PC-9 (cell line): ENCODE measurements at places on chromosomes 4 and X.

GRCh38 chrX:39301036-39301435 lies 499.8 kb downstream of the MID1IP1 start:
- no peak for DNase-seq

DNA sequence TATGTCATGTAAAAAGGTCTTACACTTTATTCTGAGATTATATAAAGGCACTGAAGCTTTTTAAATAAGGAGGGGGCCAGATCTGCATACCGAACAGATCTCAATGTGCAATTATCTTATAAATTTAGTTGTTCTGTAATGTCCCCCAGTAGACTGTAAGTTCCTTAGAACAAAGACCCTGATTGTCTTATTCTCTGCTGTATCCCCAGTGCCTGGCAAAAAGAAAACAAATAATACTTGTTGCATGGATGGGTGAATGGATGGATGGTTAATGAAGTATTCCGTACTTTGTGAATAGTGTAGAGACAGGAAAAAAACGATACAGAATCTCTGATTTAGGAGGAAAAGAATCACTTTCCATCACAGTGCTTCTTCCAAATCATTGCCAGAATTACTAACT lies 141.5 kb downstream of the CHM start:
- DNase-seq = no peak

- DNase-seq = no peak
Observed at GRCh38 chr4:179071131-179071530, 1628.9 kb upstream of the AGA start.

DNA sequence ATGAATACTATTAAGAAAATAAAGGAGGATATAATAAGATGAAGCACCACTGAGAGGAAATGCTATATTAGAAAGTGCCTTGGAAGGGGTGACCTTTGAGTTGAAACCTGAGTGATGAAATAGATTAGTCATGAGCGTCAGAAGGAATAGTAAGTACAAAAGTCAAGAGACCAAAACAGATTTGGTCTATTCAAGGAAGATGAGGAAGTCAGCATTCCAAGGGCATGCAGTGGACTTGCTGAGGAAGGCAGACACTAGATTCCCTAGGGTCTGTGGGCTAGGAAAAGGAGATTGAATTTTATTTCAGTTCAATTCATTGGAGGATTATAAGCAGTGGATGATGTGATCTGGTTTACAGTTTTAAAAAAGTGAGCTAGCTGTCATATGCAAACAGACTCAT lies 73.0 kb upstream of the WDFY3 start:
- DNase-seq = peak; percentile 59

DNA sequence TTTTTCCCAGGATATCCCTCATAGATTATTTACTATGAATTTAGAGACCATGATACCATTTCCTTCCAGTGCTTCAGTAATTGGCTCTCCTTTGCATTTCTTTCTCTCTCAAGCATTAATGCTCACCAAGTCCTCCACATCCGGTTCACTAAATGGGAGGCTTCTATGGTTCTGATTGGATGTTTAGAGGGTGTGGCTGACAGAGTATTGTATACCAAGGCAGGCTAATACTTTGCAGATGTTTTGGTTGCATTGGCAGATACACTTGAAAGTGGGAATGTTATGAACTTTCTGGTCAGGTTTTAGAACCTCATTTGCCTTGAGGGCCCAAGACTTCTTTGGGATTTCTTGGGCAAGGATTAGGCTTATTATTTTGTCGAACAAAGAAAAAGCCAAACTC lies 24.2 kb downstream of the CBLL2 start:
- no peak for DNase-seq

DNA sequence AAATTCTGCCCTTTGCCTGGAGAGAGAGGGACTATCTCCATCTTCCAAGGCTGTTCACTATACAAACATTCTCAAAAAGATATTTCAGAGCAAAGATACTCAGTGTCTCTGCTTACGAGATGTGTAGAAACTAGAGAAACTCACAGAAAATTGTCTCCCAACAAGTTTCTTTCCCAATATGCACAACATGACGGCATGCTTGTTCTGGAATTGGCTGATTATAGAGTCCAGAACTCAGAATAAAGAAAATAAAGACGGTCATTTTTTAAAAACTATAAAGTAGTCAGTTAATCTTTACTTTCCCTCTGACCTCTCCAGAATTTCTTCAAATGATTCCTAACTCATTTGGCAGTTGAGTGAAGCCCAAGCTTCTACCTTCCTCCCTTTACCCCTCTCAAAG lies 285.5 kb upstream of the KLF3 start:
- DNase-seq = no peak

DNA sequence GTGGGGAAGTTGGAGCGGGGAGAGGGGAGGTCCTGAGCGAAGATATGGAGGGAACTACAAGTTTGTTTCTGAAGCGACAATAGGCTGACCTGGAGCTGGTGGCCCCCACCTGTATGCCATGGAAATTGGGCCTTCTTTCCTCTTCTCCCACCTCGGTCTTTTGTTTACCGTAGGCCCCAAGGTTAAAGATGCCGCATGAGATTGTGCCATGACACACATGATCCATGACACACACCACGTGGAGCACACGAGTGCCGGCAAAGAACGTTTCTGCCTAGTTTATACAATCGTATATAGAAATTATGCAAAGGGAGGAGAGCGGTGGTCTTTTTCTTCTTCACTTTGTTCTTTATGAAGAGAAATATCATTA lies 408 bp downstream of the TMEM33 start:
- no peak for DNase-seq

- DNase-seq = no peak
Observed at GRCh38 chrX:110212299-110212698, 105.6 kb downstream of the AMMECR1 start.

DNA sequence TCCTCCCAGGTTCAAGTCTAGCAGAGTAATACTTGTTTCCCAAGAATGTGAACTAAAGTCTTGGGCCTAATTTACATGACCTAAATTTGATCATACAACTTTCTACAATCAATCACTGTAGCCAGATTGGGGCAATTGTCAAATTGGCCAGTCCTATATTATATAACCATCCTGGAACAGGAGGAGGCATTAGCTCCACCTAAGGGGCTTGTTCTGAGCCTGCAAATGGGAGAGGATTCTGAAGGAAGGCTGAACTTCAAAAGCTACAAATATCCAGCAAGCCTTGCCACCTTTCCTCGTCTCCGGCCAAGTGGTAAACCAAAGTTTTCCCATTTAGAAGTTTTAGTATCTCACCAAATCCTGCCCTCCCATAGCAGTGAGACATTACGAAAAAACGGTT lies 1289.6 kb upstream of the TENM3 start:
- no peak for DNase-seq

DNA sequence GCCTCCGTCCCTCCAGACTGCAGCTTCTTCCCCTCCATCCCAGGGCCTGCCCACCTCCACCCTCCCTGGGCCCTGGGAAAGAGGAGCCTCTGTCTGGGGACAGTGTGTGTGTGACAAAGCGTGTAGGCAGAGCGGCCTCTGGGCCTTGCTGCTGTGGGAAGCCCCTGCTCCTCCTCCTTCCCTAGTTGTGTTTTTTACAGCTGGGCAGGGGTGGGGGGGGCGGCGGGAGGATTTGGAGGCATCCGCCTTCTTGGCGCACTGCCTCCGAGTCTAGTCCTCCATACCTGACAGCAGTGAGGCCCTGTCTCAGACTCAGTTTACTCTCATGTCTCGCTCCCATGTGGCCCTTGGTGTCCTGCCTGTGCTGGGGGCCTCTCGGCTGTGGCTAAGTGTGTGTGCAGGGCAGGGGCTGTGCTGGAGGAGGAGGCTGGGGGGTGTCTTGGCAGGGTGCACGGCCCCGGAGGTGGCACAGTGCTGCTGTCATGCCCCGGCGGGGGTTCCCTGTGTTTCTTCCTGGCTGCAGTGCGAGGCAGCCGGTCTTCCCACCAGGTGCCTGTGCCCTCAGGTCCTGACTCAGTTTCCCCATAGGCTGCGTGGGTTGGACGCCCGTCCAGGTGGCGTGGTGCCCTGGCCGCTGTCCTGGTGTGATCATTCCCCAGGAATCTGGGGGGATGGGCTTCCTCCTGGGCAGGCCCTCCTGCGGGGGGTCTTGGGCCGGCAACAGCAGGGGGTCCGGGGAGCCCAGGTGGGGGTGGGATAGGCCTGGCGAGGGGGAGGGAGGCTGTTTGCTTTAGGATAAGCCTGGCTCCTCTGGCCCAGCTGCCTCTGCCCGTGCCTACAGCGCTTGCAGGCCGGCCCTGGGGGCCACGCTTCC lies 7.0 kb downstream of the FGFRL1 start:
- DNase-seq = no peak

GRCh38 chr4:107818301-107818910 lies 6.3 kb upstream of the SGMS2 start:
- DNase-seq = peak; percentile 2

GRCh38 chr4:149136951-149137620 lies 678.6 kb downstream of the IQCM start:
- DNase-seq = no peak

- no peak for DNase-seq
Observed at GRCh38 chr4:11512871-11513270, 84.2 kb upstream of the HS3ST1 start.

DNA sequence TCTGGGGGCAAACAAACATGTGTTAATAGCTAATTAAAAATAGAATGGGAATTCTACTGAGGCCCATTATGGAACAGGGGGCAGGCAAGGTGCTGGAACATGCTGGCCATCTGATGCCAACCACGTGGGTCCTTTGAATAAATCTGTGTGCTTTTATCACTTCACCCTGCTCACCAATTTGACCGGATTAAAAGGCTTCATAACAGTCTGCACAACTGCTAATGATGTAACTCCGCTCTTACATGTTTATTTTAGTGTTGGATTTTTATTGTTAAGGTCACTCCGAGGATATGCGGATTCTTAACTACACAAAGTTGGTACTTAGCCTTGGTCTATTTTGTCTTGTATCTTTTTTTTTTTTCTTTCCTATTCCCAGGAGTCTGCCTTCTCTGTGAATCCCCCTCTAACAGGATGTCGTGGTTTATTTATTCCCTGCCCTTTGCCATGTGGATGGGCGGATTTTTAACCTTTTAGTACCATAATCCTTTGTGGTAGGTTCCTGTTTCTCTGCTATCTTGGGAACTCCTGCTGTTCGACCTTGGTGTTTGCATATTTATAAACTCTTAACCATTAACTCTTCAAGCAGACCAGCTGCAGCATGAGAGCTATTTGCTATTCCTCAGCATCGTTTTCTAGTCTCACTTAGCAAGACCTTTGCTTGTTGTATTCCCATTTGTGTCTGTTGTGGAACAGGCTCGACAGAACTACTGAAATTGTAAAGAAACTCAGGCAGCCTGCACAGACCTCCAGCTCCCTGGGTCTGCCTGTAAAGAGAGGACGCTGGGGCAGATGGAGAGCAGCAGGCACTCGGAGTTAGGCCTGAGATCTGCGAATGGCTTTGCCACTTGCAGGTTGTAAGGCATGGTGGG lies 38.0 kb downstream of the TRIM2 start:
- DNase-seq = no peak

DNA sequence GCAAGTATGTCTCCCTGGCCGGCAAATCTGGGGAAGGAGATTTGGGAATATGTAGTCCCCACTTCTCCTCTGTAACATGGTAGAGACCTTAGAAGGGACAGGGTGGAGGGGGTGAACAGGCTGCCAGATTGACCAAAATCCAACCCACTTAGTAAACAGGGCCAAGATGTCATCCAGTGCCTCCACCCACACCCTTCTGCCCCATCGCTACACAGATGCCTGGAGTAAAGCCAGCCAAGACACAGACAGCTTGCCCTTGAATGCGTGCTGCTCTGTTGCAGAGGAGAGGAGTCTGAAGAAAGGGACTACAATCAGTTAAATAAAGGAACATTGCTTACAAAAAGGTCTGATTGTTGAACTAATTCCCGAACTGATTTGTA lies 160.1 kb upstream of the LDB2 start:
- no peak for DNase-seq

DNA sequence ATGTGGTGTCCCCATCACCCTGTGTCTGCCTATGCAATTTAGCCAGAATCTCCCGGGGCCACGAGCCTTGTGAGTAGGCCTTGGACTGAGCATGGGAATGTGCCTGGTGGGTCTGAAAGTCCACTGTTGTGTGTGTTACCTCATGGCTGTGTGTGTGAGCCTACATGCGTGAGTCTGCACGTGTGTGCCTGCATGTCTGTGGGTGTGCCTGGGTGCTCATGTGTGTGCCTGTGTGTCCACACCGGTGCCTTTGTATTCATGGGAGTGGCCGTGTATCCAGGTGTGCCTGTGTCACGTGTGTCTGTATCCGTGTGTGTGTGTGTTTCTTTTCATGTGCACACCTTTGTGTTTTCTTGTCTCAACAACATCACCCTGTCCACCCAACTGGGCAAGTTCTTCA lies 14.2 kb downstream of the ATP5ME start:
- DNase-seq = no peak

DNA sequence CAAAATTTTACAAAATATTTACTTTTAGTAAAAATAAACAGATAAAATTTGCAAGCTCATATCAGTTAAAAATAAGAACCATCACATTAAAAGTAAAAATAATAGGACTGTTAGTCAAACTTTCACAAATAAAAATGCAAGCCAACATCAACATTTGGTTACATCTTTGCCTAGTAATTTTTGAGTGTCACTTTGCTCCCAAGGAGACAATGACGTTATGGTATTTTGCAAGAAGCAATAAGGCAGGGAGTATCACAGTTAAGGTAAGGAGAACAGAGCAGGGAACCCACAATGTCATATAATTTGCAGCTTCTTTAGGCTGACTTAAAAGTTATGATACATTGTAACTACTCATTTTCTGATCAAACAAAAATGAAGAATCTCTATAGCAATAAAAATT lies 98.7 kb downstream of the ATP8A1 start:
- no peak for DNase-seq

DNA sequence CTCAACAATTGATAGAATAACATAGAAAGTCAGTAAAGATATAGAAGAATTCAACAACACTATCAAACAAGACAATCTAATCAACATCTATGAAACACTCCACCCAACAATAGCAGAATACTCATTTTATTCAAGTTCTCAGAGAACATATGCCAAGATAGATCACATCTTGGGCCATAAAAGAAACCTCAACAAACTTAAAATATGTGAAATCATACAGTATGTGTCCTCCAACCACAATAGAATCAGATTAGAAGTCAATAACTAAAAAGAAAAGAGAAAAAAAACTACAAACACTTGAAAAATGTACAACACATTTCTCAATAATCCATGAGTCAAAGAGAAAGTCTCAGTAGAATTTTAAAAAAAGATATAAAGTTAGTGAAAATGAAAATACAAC lies 78.6 kb upstream of the LDB2 start:
- DNase-seq = no peak

GRCh38 chrX:41350150-41350975 lies 16.4 kb downstream of the DDX3X start:
- DNase-seq = no peak

GRCh38 chr4:146585761-146586333 lies 52.8 kb upstream of the POU4F2 start:
- DNase-seq = no peak

- DNase-seq = no peak
Observed at GRCh38 chrX:120726294-120726693, 96.4 kb upstream of the C1GALT1C1 start.

- peak; percentile 53 for DNase-seq
Observed at GRCh38 chr4:74189331-74190043, 31.6 kb downstream of the MTHFD2L start.
